ENCODE measurements at places on chromosomes 3 and 15.

GRCh38 chr15:62940755-62941361 is 101.7 kb upstream of the TPM1 start:
- no peak for DNase-seq
- peaks cover 22% of the 10 kb centered on the region for H3K27me3 ChIP-seq
- no peak overlapping the region for H3K27ac ChIP-seq
- H3K4me1 ChIP-seq: no peaks in the 10 kb centered on the region
- H3K4me3 ChIP-seq: no peak overlapping the region

- DNase-seq: no peak
- H3K36me3 ChIP-seq: peaks cover 14% of the 10 kb centered on the region
- no peak overlapping the region for H3K27ac ChIP-seq
- H3K4me3 ChIP-seq: no peak overlapping the region
- peaks cover 28% of the 10 kb centered on the region for H3K4me1 ChIP-seq
Measured at GRCh38 chr15:39936187-39936586, 2.3 kb downstream of the EIF2AK4 start.

DNA sequence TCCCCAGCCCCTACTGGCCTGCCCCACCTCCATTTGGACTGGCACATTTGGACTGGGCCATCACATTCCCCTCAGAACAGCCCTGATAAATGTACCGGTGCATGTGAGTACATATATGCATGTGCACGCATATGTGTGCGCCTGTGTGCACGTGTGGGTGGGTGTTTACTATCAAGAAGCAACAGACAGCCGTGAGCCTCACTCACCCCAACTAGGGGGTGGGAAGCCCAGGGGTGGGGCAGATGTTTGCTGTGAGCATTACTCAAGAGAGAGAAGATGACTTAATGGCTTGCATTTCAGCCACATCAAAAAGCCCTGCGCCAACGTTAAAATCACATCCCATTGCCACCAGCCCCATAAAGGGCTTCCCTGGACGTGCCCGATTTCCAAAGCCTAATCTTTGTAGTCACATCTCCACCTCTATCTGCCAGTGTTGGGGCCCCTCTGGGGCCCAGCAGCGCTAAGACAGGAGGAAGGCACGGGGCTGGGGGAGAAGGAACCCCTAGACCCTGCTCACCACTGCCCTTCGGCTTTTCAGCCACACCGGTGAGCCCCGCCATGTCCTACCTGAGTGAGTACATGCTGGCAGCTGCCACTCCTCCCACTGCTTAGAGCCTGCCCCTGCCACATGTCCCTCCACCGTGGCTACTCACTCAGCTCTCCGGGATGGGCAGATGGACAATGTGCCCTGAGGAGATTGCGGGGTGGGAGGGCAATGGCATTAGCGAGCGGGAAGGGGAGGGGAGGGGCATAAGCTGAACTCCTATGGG is 10.9 kb downstream of the ITIH3 start:
- no peaks in the 10 kb centered on the region for H3K36me3 ChIP-seq
- DNase-seq: no peak
- no peak overlapping the region for H3K4me3 ChIP-seq
- peaks cover 16% of the 10 kb centered on the region for H3K4me1 ChIP-seq

GRCh38 chr3:165259541-165260193 is 63.5 kb upstream of the SLITRK3 start:
- no peaks in the 10 kb centered on the region for H3K4me1 ChIP-seq
- H3K36me3 ChIP-seq: no peaks in the 10 kb centered on the region
- H3K4me3 ChIP-seq: no peak overlapping the region
- H3K27me3 ChIP-seq: no peaks in the 10 kb centered on the region

DNA sequence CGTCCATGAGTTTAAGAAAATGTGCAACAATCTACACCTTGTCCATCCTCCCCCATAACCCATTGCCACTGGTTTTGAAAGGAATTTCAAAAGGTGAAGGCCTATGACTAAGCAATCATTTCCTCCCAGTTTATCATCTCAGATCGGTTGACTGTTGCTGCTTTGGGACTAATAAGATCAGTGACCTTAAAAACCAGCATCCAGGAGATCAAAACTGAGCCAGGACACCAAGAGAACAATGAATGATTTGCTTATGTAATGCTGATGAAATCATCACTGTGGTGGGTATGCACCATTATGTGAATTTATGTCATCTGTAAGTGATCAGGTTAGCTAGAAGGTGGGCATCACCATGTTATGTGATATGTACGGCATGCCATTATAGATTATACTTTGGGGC is 195.5 kb downstream of the SSR3 start:
- H3K36me3 ChIP-seq: no peaks in the 10 kb centered on the region
- no peak for DNase-seq
- no peak overlapping the region for H3K27ac ChIP-seq
- no peaks in the 10 kb centered on the region for H3K4me1 ChIP-seq

DNA sequence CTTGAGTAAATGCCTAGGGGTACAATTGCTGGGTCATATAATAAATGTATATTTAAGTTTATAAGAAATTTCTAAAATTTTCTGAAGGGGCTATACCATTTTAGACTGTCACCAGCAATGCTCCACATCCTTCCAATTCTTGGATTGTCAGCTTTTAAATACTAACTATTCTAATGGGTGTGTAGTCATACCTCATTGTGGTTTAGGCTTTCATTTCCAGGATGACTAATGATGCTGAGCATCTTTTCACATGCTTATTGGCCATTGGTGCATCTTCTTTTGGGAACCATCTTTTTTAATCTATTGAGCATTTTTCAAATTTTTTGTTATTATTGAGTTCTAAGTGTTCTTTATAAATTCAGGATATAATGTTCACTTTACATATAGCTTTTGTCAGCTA is 52.5 kb upstream of the CORO2B start:
- peaks cover 34% of the 10 kb centered on the region for H3K4me1 ChIP-seq
- H3K36me3 ChIP-seq: peaks cover 8% of the 10 kb centered on the region
- no peak overlapping the region for H3K4me3 ChIP-seq
- no peak for DNase-seq

All from activated naive CD8-positive, alpha-beta T cell treated with anti-CD3 and anti-CD28 coated beads, Interleukin-2, amount 10 ng/mL, durations not matched to agents 7 days and 5 days (primary cell).